ENCODE measurements at places on chromosomes 3 and 15. TPM values are rescaled to one million over a fixed set of nuclear protein-coding genes. Genes with fewer than 3 reads are reported as not detected.
A peak's percentile ranks its signal among the peaks of the same experiment; 100 is the strongest.

GRCh38 chr15:47136236-47136635 is 581.1 kb upstream of the SEMA6D start:
- no peaks in the 10 kb centered on the region for H3K27me3 ChIP-seq
- DNase-seq = no peak
- no peaks in the 10 kb centered on the region for H3K4me1 ChIP-seq

GRCh38 chr3:52561028-52561747 is 24.8 kb downstream of the UQCC5 start:
- no peak overlapping the region for H3K27ac ChIP-seq
- peaks cover 13% of the 10 kb centered on the region for H3K36me3 ChIP-seq
- DNase-seq = no peak
- H3K4me3 ChIP-seq = no peak overlapping the region
- no peaks in the 10 kb centered on the region for H3K27me3 ChIP-seq
- H3K4me1 ChIP-seq = no peaks in the 10 kb centered on the region

DNA sequence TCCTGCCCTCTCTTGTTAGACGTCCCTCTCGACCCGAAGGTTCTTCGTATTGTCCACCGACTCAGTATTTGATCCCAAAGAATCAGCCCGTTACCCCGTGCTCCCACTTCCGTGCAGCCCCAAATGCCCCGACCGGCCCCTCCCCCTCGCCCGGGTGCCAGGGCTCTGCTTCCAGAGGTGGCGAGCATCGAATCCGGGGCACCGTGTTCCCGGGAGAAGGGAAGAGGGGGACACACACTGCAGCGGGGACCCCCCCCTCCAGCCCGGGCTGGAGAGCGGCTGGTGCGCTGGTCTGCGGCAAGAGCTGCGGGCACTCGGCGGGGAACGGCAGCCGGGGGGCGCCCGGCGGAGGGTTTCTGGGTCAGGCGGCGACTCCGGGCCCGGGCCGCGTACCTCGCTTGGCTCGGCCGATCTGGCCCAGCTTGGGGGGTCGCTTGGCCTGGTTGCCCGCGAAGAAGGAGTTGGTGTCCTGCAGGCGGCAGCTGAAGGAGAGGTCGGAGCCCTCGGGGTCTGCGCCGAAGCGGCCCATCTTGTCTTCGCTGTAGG is 556 bp downstream of the CAMK2N2 start:
- H3K36me3 ChIP-seq = no peaks in the 10 kb centered on the region
- H3K4me1 ChIP-seq = peaks cover 15% of the 10 kb centered on the region
- H3K27me3 ChIP-seq = peaks cover 11% of the 10 kb centered on the region
- H3K4me3 ChIP-seq = no peak overlapping the region
- no peak for DNase-seq
- no peak overlapping the region for H3K27ac ChIP-seq

DNA sequence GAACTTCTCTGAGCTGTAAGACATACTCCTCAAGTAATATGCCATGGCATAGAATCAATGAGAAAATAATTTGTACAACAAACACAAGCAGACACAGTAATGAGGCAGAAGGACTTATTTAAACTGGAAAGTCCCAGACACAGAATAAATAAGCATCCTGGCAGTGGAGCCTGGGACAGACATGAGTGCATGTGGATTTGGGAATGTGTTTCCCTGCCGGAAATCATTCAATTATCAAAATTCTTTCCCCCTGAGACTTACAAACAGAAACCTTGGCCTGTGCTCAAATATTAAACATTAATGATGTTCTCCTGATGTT is 520.1 kb downstream of the ROBO1 start:
- no peaks in the 10 kb centered on the region for H3K27me3 ChIP-seq
- no peak for DNase-seq
- no peak overlapping the region for H3K4me3 ChIP-seq
- no peaks in the 10 kb centered on the region for H3K36me3 ChIP-seq
- H3K4me1 ChIP-seq = no peaks in the 10 kb centered on the region
- H3K27ac ChIP-seq = no peak overlapping the region

- no peak for DNase-seq
- H3K27ac ChIP-seq = no peak overlapping the region
- H3K36me3 ChIP-seq = no peaks in the 10 kb centered on the region
- H3K4me1 ChIP-seq = no peaks in the 10 kb centered on the region
Observed at GRCh38 chr3:2262204-2262603, 163.5 kb downstream of the CNTN4 start.

GRCh38 chr3:140794507-140794906 is 116.6 kb downstream of the TRIM42 start:
- no peaks in the 10 kb centered on the region for H3K36me3 ChIP-seq
- H3K27ac ChIP-seq = no peak overlapping the region
- H3K4me1 ChIP-seq = no peaks in the 10 kb centered on the region
- H3K4me3 ChIP-seq = no peak overlapping the region

GRCh38 chr3:73592154-73593144 is 32.3 kb downstream of the PDZRN3 start:
- H3K27me3 ChIP-seq = no peaks in the 10 kb centered on the region
- DNase-seq = peak; percentile 44
- no peaks in the 10 kb centered on the region for H3K4me1 ChIP-seq
- no peak overlapping the region for H3K27ac ChIP-seq
- no peaks in the 10 kb centered on the region for H3K36me3 ChIP-seq
- peak overlapping the region; percentile 23 for H3K4me3 ChIP-seq

- no peak overlapping the region for H3K27ac ChIP-seq
- no peaks in the 10 kb centered on the region for H3K36me3 ChIP-seq
- no peaks in the 10 kb centered on the region for H3K4me1 ChIP-seq
- DNase-seq = no peak
- no peaks in the 10 kb centered on the region for H3K27me3 ChIP-seq
Observed at GRCh38 chr15:77688693-77689092, 56.0 kb upstream of the LINGO1 start.

DNA sequence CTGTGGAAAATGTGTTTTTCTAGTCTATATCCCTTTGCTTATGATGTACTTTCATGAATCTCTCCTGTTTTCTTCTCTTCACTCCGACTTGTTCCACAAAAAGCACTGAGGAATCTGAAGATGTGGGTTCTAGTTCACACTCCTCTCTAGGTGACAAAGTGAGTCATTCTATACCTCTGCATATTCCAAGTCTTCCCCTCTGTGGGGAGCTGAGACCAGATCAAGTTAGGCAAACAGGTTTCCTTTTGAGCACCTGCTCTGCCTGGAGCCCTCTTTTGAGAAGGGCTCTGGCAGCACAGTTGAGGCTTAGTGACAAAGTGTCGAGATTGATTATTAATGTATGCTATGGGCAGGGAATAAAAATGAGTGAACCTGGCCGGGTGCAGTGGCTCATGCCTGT is 82.4 kb upstream of the VGLL4 start:
- no peak for DNase-seq
- no peak overlapping the region for H3K27ac ChIP-seq
- no peak overlapping the region for H3K4me3 ChIP-seq
- H3K36me3 ChIP-seq = no peaks in the 10 kb centered on the region

- H3K36me3 ChIP-seq = no peaks in the 10 kb centered on the region
- no peak for DNase-seq
- peaks cover 2% of the 10 kb centered on the region for H3K4me1 ChIP-seq
- no peak overlapping the region for H3K27ac ChIP-seq
Observed at GRCh38 chr15:63133786-63134185, 12.1 kb downstream of the LACTB start.

DNA sequence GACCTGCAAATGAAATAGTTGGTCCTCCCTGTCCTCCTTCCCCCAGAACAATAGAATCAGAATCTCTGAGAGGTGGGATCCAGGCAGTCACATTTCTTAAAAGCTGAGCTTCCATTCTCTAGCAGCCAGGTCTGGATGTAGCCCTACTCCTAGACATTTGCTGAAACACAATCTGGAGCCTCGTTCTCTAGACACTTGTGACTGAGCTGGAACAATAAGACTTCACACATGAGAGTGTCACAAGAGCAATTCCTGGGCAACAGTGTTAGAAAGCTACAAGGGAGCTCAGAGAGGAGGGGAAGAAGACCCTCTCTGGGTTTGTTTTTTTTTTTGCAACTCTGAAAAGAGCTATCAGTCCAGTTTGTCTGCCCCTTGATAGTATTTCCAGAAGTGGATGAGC is 14.5 kb downstream of the CORO2B start:
- H3K4me3 ChIP-seq = no peak overlapping the region
- no peaks in the 10 kb centered on the region for H3K4me1 ChIP-seq
- no peak for DNase-seq
- H3K27me3 ChIP-seq = no peaks in the 10 kb centered on the region
- H3K36me3 ChIP-seq = no peaks in the 10 kb centered on the region
- no peak overlapping the region for H3K27ac ChIP-seq

DNA sequence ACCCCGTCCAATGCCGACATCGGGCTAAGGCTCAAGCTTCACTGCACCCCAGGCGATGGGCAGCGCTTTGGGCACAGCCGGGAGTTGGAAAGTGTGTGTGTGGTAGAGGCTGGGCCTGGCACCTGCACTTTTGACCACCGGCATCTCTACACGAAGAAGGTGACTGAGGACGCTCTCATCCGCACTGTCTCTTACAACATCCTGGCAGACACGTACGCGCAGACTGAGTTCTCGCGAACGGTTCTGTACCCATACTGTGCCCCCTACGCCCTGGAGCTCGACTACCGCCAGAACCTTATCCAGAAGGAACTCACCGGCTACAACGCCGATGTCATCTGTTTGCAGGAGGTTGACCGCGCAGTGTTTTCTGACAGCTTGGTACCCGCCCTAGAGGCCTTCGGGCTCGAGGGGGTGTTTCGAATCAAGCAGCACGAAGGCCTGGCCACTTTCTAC is 1.0 kb downstream of the PDE12 start:
- H3K4me3 ChIP-seq = peak overlapping the region; percentile 97
- H3K36me3 ChIP-seq = no peaks in the 10 kb centered on the region
- peaks cover 13% of the 10 kb centered on the region for H3K4me1 ChIP-seq
- H3K27ac ChIP-seq = peak overlapping the region; percentile 94
- DNase-seq = peak; percentile 14
- no peaks in the 10 kb centered on the region for H3K27me3 ChIP-seq

DNA sequence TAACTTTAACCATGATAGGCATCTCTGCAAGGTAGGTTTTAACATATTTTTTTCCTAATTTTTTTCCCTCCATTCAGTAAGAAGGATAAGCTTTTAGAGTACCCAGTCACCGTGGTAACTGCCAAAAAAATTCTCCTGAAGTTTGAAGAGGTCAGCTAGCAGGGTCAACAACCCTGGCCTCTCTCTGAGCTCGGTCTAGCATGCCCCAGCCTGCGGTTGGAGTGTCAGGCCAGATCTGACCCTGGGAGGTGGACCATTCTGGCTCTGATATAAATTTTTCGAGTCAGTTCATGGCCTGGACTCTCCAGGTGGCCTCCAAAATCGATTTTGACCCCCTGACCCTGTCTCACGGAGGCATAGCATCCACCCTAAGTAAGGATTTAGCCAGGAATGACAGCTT is 29.7 kb downstream of the SOX2 start:
- no peaks in the 10 kb centered on the region for H3K27me3 ChIP-seq
- no peak overlapping the region for H3K4me3 ChIP-seq
- H3K27ac ChIP-seq = no peak overlapping the region
- H3K4me1 ChIP-seq = no peaks in the 10 kb centered on the region
- DNase-seq = no peak

GRCh38 chr3:132661101-132661500 is 972 bp downstream of the UBA5 start:
- no peaks in the 10 kb centered on the region for H3K36me3 ChIP-seq
- peaks cover 3% of the 10 kb centered on the region for H3K4me1 ChIP-seq
- no peaks in the 10 kb centered on the region for H3K27me3 ChIP-seq

DNA sequence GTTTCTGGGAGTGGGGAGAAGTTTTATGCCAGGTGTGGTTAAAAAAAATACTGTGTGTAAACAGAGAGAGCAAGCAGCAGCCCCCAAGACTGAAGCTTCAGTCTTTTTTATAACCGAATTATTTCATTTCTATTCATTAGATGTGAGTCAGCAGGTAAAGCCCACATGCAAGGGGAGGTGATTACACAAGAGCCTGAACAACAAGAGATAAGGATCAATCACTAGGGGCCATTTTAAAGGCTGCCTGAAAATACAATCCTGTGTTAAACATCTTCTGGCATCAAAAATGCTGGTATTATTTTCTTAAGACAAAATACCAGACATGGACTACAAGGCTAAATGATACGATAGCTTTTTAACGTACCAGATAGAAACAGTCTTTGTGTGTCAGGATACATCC is 217.3 kb downstream of the SUCLG2 start:
- no peaks in the 10 kb centered on the region for H3K27me3 ChIP-seq
- no peak overlapping the region for H3K27ac ChIP-seq
- DNase-seq = no peak
- H3K36me3 ChIP-seq = no peaks in the 10 kb centered on the region
- no peaks in the 10 kb centered on the region for H3K4me1 ChIP-seq
- no peak overlapping the region for H3K4me3 ChIP-seq

GRCh38 chr3:150114873-150115540 is 144.3 kb upstream of the PFN2 start:
- no peaks in the 10 kb centered on the region for H3K4me1 ChIP-seq
- no peak overlapping the region for H3K27ac ChIP-seq
- H3K36me3 ChIP-seq = no peaks in the 10 kb centered on the region

TGM4 gene
- total RNA-seq = not detected

ADAMTS7 gene
- 3.1 TPM for total RNA-seq

ZNF620 gene
- 6.9 TPM for total RNA-seq

PPM1M gene
- total RNA-seq = 32.5 TPM

FANCD2OS gene
- not detected for total RNA-seq

MYZAP gene
- 3.3 TPM for total RNA-seq

KNL1 gene
- 1.1 TPM for total RNA-seq

ARHGAP11A gene
- total RNA-seq = 4.6 TPM

FETUB gene
- total RNA-seq = not detected
